Cerebellar nuclear complex (tissue), 1 donor: ENCODE measurements at places on chromosomes 2 and 18.

DNA sequence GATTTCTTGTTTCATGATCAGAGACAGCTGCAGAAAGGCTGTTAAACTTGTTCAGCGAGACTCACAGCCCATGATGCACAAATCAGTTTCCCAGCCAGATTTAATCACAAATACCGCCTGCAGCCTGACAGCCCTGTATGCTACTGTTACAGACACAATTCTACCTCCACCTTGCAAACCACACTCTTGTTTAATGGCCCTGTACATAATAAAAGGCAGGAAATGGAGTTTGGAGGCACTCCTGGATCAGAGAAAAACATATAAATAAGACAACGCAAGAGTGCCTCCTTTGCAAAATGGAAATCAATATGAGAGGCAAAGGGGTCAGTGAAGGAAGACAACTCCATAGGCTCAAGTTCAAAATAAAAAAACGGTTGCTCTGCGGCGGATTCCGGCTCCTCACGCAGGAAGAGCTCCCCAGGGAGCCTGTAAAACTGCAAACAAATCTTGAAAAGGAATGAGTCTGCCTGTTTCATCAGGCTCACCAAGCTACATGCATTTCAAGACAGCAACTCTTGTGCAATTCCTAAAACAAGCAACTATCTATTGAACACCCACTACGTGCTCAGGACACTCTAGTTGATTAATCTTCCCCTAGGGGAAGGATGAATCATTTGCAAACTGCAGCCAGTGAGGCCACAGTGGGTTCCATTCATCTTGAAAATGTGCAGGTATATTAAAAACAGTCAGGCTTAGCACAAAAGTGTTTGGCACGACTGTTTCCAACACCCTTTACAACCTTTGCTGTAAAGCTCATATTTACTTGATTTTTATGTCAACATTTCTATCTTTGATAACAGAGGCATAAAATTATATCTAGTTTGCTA, 37.5 kb downstream of the TBC1D8 start:
- no peak for DNase-seq

DNA sequence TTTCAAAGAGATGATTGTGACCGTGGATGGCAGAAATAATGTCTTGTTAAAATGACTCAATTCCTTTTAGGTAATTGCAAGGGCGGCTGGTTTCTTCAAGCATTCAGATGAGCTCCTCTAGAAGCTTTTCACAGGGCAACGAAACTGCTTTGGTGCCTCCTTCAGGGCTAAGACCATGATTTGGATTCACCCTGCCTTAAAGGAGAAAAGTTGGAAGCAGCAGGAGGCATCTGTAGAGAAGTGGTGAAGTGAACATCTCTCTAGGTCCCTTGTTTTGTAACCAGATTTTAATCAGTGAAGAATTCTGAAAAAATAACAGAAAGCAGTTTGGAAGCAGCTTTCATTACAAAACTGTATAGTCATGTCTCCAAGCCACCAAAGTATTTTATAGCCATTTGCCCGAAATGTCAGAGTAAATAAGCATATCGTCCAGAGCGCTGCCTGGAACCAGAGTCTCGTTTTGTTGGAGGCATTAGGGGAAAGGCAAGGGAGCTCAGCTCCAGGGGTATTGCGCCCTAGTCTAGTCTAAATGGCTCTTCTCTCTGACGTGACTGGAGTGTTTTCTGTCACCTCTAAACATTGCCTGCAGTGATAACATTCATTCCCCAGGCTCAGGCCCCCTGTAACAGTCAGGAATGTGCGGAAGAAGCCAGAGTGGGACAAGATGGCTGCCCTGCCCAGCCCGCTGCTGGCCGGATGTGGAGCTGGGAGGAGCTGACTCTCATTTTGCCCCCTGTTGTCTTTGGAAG, 57.8 kb upstream of the ITGB6 start:
- no peak for DNase-seq

DNA sequence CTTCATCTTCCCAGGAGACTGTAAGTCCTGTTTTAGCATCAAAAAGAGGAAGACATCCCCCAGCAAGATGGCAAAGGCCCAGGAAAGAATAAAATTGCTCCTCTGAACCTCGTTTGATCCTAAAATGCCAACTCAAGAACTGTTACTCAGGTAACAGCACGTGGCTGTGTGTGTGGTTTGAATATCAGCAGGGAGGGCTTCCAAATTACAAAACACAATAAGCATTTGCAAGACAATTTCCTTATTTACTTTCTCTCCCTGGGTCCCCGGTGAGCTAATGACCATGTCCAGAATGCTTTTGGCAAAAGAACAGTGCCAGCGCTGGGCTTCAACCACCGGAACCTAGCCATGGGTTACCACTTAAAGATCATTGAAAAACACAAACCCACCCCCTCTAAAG, 163.6 kb downstream of the C1D start:
- DNase-seq: no peak

DNA sequence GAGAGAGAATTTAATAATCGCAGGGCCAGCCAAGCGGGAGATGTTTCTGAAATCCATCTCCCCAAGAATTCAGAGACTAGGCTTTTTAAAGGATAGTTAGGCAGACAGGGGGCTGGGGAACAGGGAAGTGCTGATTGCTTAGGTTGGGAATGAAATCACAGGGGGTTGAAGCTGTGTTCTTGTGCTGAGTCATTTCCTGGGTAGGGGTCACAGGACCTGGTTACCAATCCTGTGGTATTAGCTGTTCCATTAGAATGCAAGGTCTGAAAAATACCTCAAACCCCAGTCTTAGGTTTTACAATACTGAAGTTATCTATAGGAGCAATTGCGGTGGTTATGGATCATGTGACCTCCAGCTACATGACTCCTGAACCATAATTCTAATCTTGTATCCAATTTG, 4.6 kb downstream of the SP140 start:
- no peak for DNase-seq

DNA sequence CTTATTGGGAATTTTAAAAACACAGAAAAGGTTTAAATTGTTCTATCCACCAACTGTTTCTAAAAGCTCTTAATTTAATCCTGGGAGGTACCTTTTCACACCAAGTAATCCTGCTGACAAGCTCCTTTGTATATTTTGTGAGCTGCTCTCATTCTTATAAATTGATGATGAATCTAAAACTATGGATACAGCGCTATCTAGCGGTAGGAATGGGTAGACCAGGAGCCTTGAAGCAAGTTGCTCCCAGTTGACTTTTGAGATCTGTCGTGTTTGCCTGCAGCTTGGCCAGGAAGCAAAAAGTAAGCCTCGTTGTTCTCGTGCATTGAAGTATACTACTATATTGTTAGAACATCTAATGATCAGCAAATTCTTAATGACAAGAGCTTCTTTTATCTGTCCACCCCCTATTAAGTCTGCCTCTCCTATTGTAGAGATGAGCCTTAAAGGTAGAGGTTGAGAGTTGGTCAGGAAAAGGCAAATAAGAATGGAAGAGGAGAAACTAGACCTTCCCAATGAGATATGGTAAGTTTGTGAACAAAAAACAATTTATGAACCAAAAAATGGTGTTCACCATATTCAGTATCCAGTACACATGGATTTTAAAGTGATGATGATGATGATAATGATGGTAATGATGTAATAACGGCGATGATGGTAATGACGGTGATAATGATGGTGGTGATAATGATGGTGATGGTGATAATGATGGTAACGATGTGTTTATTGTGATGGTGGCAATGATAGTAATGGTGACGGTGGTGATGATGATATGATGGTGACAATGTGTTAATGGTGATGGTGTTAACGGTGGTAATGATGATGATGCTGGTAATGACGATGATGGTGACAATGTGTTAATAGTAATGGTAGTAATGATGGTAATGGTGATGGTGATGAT, 212.1 kb upstream of the NCKAP5 start:
- DNase-seq: no peak

GRCh38 chr2:53777134-53777533, 9.5 kb downstream of the CHAC2 start:
- DNase-seq: no peak

DNA sequence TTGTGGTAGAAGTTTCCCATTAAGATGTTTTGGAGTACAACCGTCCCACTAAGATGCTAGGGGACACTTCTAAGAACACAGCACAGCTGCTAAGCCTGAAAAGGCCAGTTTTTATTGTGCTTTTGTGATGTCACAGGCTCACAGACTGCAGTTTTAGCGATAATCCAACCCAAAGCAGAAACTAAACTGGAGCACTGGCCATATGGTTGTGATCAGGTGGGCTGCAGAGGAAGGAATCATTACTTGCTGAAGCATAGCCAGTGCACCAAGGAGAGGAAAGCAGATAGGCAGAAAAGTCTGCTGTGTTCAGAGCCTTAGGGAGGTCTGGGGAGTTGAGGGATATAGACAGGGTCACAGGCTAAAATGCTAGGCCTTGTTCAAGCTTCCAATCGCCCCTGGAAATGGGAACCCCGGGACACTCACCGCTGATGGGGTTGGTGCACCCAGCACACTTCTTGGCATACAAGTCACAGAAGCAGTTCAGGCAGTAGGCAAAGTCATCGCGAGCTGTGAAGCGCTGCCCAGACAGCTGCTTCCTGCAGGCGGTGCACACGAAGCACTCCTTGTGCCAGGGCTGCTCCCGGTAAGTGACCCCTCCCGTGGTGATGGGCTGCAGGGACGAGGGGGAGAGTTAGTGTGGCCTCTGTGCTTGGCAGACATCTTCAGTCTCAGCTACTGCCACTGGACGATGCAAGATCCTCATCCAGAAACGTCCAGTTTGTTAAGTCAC, 25.7 kb downstream of the C2orf49 start:
- no peak for DNase-seq

DNA sequence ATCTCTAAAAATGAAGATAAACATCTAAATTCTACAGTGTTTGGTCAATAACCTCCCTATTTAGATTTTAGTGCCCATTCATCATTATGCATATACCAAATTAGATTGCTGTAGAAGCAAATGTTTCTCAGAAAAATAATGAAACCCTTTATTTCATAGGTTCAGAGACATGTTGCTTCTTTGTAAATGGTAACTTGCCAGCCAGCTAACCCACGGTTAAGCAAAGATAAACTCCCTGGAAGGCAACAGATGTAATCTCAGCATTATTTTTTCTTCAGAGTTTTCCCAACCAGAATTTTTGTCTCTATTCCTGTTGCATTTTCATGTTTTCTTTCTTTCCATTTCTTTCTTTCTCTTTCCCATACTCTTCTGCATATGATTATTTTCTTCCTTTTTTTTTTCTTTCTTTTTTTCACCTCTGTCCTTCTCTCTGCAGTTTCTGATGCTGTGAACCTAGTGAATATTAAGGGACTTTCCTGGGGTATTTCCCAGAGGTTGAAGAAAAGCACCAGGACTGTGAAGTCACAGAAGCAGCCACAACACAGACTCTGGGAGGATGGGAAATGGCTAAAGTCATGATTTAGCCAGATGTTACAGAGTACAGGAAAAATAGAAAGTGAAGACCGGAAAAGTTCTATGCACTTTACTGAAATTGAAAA, 50.0 kb upstream of the DSG1 start:
- no peak for DNase-seq

DNA sequence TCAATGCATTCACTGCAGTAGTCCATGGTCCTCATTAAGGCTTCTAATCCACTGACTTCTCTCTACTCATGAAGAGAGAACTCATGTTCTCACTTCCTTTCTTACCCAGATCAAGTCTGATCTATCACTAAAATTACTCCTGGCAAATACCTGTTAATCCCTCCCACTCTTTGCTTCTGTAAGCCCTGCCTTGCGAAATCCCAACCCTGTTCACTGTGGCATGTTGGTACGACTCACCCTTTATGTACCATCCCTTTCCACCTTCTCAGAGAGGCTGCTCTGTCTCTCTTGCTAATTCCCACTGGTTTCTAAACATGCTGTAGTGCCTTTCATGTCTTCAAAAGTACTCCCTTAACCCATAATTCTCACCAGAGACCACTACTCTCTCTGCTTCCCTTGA, 272.2 kb upstream of the ACVR2A start:
- DNase-seq: no peak

DNA sequence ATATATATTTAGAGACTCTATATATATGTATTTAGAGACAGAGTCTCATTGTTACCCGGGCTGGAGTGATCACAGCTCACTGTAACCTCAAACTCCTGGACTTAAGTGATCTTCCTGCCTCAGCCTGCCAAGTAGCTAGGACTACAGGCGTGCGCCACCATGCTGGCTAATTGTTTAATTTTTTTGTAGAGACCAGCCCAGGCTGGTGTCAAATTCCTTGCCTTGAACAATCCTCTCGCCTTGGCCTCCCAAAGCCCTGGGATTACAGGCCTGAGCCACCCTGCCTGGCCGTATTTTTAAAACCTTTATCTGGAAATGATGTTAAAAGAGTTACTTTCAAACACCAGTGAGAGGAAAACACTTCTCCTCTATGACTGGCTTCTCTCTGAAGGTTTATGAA, 30.9 kb upstream of the PGAP1 start:
- DNase-seq: no peak

GRCh38 chr18:712401-713134, at the start of gene ENOSF1:
Gene ENOSF1 (minus strand): TSS chr18:712630. CDS start chr18:712587, 43 bp downstream.
- no peak for DNase-seq

DNA sequence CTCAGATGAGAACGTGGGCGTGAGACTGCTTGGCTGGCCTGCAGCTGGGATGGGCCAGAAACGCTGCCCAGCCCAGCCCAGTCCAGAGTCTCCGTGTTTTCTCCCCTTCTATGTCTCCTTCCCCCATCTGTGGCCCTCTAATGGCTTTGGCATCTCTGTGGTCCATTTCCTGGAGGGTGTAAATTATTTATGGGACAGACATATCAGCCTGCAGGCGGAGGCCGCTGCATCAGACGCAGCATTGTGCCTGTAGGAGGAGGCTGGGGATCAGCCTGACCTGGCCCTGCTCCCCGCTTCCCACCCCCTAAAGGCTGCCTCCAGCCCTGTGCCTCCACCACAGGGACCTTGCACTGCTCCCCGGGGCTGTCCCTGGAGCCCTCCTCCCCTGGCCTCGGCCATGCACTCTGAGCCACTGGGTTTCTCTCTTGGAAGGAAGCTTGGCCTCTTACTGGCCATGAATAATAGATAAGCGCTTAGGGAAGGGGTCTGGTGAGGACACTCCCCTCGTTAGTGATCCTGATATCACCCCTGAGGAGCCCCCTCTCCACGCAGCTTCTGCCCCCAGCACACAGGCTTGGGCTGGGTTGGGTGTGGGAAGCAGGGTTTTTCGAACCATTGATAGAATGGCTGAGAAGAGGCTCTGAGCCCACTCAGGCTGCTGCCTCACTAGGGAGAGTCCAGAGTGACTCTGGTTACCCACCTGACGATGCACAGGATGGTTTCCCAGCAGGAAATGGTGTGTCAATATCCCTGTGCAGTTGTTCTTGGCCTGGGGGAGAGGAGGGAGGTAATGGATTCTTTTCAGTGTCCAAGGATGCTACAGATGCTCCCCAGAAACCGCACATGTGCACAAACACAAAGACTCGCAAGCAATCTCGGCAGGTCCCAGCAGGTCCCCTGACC, 185.5 kb downstream of the MYCN start:
- DNase-seq: no peak

DNA sequence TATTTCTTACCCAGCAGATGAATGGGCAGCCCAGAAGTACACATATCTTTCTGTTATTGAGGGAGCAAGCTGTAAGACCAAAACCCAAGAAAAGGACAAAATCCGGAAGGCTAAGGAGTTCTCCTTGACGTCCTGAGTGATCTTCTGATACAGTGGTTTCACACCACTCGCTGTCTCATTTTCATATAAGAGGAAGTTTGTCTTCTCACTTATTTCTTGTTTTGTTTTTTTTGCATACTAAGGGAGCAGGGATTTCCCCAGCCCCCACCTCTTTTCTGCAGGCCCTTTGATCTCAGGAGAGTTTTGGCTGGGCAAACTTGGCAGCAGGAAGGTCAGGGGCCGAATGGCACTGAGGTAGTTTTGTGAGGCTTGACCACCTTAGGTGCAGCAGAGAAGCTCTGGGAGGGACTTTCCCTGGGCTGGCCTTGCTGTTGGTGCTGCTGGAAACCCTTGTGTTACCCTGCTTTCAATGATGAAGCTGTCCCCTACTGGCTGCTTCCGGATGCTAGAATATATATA, 13.3 kb downstream of the CHRNA1 start:
- DNase-seq: no peak

- no peak for DNase-seq
Observed at GRCh38 chr2:85886590-85886989, 2.2 kb downstream of the ST3GAL5 start.
